ENCODE measurements at places on chromosomes 4 and X.

DNA sequence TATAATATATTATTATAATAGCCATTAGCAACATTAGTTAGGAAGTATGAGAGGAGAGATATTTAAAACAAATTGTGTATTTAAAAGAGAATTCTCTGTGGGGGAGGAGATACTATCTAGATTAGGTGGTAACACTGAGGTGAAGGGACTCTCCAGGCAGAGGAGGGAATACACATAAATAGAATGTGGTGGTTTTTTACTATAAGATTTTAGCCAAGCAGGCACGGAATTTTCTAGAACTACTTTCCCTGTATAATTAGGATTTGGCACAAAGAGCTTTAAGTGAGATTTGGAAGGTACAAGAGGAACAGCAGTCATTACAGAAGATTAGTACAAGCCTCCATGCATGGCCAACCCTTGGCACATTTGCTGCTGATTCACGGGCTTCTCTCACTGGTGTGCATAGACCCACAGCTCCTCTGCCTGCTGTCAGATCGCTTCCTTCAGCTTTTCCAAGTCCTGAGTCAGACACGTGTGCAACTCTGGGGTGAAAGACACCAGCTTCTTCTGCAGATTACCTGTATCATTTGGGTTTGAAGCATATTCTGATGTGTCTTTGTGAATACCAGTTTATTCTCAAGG lies 685.5 kb downstream of the KCTD8 start:
- peak; percentile 27 for DNase-seq

- peak; percentile 64 for DNase-seq
These were observed 11.2 kb upstream of the BCOR start for GRCh38 chrX:40108959-40109287.

DNA sequence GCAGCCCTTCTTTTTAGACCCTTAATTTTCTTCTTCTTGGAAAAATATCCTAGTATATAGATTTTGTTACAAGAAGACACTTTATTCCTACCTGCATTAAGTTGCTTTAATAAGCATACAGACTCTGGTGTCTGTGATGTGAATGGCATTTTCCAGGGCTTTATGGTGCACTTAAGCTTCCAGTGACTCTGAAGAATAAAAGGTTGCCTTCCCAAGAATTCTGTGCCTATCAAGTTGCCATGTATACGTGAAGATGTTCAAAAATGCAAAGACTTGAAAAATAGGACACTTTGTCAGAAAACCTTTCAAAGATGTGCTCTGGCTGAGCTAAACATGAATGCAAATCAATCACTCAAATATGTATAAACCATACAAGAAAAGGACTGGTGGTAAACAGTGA lies 110.9 kb downstream of the RS1 start:
- no peak for DNase-seq

DNA sequence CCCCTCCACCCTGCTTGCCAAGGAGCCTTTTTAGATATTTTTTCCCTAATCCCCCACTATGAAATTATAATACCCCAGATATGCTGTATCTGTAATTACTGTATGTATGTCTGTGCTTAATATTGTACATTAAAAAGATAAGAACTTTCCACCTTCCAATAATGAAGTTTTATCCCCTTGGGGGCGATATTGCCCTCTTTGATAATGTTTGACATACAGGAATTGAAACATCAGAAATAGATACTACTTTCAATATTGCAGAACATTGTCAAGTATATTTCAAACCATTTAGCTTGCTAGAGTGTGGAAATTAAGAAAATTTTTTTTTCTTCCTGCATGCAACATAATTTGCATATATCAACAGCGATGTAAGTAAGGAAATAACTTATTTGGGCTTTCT lies 58.9 kb downstream of the NAF1 start:
- no peak for DNase-seq

DNA sequence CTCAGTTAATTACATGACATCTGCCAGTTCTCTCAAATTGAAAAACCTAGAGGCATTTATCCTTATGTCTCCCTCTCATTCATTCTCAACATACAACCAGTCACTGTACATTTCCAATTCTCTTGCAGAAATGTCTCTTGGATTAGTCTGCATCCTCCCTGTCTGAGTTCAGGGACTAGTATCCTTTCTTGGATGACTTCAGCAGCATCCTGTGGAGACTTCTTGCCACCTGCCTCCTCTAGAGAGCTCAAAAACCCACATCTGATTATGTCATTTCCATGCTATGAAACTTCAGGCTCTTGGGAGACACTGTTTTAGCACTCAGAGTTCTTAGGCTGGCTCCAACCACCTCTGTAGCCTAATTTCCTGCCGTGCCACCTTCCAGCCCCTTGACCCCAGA lies 515.1 kb upstream of the DIPK2B start:
- DNase-seq, result peak; percentile 86

DNA sequence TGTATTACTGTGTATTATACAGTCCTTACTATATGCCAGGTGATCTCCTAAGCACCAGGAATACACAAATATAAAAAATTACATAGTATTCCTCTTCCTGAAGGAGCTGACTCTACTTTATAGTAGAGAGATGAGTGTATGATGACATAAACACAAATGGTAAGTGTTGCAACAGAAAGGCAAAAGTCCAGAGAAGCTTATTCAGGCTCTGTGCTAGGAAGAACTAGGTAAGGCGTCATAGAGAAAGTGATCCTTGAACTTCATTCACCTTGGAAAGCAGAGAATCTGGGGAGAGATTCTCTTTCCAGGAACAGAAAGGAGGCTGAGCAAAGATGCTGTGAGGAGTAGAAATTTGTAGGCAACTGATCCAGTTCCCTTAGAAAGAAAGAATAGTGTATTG lies 115.0 kb upstream of the KCNIP4 start:
- DNase-seq, result no peak

All from HT1080 (cell line).